ENCODE measurements at places on chromosomes 2 and 18.

- no peak for DNase-seq
Observed at GRCh38 chr2:241635756-241636155, 1.2 kb downstream of the THAP4 start.

DNA sequence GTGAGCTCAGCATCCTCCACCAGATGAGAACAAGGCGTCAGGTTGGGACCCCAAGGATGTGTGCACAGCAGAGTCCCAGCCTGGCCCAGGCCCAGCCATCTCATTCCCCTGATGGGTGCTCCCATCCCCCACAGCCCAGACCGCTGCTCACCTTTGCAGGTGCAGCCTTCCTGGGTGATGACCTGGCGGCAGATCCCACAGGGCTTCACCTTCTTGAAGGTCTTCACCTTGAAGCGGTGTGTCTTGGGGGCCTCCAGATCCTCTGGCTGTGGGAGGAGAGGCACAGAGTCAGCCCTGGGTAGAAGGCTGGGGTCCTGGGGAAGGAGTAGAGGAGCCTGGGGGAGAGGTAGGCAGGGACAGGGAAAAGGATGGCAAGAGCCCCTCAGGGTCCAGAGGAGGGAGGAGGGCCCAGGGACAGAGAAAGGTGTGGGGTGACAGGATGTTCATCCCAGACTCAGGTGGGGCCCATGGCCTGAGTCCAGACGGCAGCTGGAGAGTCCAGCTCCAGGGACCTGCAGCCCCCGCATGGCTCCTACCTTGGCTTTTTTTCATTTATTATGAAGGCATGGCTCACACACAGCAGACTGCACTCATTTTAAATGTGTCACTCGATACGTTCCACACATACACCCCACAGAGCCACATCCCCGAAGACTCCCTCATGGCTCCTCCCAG lies 11.9 kb downstream of the TNS1 start:
- DNase-seq = no peak

GRCh38 chr2:6771634-6772611 lies 93.8 kb downstream of the CMPK2 start:
- DNase-seq = no peak

- DNase-seq = no peak
Observed at GRCh38 chr2:36357847-36358659, 2.5 kb downstream of the CRIM1 start.

- no peak for DNase-seq
Observed at GRCh38 chr18:78807668-78808067, 171.9 kb upstream of the SALL3 start.

- no peak for DNase-seq
Observed at GRCh38 chr2:106165029-106165428, 29.1 kb downstream of the UXS1 start.
